ENCODE measurements at places on chromosomes 4 and X.

- no peak for DNase-seq
Measured at GRCh38 chrX:101028562-101028961, 23.3 kb downstream of the TRMT2B start.

GRCh38 chr4:110644008-110644407, 21.1 kb upstream of the PITX2 start:
- no peak for DNase-seq

GRCh38 chrX:24828600-24828999, 134.9 kb downstream of the POLA1 start:
- no peak for DNase-seq

DNA sequence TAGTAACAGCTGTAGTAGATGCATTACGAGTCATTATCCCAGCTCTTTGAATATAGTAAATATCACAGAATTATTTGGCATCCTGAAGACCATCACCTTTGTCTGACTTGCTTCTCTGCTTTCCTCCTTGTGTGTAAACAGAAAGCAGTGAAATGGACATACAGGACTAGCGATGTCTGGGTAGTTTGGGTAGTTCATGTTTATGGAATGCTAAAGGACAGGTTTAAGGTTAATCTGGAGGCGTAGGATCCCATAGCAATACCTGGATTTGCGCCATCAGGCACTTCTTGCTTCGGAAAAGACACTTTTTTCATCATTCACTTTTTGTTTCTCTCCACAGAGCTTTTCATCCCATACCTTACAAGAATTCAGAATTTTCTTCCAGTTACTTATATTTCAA, 232.2 kb downstream of the GPAT3 start:
- DNase-seq, result no peak

DNA sequence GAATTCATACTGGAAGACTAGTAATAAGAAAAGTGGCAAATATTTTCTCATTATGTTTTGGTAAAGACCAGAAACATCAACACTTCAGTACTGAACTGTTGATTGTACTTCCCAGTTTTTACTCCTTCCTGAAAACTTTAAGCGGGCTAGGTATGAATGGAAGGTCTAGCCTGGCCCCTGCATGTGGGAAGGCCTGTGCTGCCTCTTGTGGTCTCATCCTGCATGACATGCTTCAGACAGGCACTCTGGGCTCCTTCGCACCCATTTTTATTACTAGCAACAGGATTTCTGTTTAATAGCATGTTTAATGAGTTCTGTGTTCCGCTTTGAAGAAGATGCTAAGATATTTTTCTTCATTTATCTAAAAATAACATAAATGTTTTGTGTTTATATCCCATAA, 279.1 kb downstream of the ANK2 start:
- DNase-seq, result no peak

GRCh38 chr4:25949173-25949748, 35.2 kb downstream of the SMIM20 start:
- no peak for DNase-seq

GRCh38 chr4:162392946-162393345, 229.1 kb upstream of the FSTL5 start:
- DNase-seq, result no peak

DNA sequence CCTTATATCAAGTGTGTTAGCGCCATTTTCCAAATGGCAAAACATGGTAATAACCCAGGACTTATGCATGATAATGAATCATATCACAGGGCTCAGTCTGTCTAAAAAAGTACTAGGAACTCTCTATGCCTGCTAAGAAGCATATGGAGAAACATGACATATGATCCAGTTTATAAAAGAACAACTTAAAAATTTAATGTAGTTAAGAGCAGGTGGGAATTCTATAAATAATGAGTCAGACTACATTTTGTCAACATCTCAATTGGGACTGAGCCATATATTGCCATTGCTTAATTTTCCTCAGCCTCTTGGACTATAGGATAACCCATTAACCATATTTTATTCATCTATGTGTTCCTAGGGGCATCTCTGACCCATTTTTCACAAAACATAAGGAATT, 360.4 kb upstream of the AGA start:
- no peak for DNase-seq

GRCh38 chrX:8190341-8190830, 19.3 kb upstream of the VCX2 start:
- no peak for DNase-seq

GRCh38 chrX:96483647-96484160, 200.9 kb upstream of the DIAPH2 start:
- DNase-seq, result no peak

DNA sequence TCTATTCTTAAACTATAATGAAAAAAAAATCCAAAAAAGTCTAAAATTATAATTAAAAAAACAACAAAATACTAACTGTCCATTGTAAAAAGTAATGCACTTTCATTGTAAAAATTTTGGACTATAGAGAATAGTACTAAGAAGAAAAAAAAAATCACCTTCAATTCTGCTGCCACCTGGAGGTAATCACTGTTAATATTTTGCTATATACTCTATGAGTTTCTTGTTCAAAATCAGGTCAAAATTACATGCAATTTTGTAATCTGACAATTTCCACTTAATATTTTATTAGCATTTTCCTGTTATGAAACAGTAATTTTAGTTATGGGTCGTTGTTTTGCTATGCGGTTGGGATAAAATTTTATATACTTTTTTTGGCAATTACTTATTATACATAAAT, 62.0 kb downstream of the HTT start:
- DNase-seq, result no peak

DNA sequence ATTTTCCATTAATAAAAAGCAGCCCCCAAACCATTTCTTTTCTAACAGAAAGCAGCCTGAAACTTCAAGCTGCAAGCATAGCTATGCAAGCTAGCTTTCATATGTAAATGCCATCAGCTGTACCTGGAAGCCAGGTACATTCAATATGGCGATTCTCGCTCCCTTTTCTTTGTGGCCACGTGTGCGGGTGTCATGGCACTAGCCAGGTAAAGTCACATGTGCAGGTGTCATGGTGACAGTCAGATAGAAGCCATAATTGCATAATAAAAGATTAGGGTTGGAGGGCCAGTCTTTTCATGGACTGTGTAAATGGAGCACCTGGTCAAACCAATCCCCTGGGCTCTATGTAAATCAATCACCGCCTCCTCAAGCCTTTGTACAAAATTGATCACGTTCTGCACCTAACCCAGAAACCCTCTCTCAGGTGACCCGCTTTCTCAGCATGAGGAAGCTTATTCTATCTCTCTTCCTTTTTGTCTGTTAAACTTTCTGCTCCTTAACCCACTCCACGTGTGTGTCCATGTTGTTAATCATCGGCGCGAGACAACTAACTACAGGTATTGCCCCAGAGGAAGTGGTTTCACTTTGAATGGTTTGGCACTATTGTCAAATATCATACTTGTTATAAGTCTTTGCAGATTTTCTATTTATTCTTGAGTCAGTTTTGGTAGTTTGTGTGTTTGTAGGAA, 18.0 kb upstream of the RHOXF2 start:
- DNase-seq, result no peak

- no peak for DNase-seq
Measured at GRCh38 chrX:23317799-23318724, 16.6 kb upstream of the PTCHD1 start.

Measured in stimulated activated CD4-positive, alpha-beta T cell treated with anti-CD3 and anti-CD28 coated beads, Interleukin-12 subunit alpha, Interleukin-12 subunit beta, amount 100 ng/mL, for 24 hours (primary cell).